ENCODE measurements at places on chromosomes 11 and 22.

- DNase-seq: no peak
These were observed 19.4 kb downstream of the MED15 start for GRCh38 chr22:20526628-20527355.

DNA sequence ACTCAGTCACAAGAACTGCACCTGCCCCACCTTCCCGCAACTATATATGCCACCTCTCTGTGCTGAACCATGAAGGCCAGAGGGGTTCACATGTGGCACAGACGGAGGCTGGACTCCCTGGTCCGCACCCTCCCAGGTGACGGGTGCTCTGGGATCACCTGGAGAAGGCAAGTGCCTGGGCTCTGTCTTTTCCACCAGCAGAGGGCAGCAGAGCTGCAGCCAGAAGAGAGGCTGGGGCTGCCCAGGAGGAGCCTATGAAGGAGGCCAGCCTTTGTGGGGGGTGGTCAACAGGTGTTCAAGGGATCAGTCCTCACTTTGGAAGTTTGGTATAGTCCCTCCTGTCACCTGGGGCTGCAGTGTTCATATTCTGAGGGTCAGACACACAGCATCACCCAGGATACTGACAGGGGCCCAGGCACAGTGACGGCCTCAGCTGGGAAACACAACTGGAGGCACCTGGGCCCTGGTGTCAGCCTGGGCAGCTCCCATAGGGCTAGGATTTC lies 39.2 kb upstream of the IGLL5 start:
- DNase-seq: peak; percentile 73

DNA sequence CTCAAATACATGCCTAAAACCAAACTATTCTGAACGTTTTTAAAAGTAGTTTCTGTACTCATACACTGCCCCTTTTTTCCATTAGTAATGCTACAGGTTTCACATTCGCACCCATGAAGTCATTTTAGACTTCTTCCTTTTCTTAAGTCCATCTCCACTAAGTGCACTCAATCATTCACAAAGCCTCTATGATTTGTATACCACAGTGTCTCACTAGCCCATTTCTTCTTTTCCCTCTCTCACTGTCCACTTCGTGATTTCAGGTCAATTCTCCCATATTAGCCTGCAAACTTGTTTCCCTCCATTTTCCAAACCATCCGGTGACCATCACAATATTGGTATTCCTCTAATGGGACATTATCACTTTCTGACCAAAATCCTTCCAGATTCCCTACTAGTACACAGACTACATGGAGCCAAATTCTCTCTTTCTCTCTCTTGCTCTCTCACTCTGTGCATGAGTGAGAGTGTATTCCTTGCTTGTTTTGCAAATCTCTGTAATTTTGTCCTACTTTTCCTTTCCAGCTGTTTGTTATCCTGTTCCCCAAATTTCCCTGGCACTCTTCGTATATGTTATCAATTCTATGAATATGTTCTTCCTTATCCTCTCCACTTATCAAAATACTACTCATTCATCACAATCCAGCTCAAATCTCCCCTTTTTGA lies 3.4 kb upstream of the ZC3H12C start:
- no peak for DNase-seq

GRCh38 chr11:1219834-1220815 lies 2.7 kb upstream of the MUC5B start:
- no peak for DNase-seq

- no peak for DNase-seq
These were observed 129.1 kb downstream of the SLC17A6 start for GRCh38 chr11:22467248-22467647.

GRCh38 chr11:123702139-123702538 lies 39.3 kb downstream of the ZNF202 start:
- no peak for DNase-seq
